Breast epithelium (tissue), 4 donors: ENCODE measurements at places on chromosomes 11 and 22.
A peak's percentile ranks its signal among the peaks of the same experiment; 100 is the strongest.

DNA sequence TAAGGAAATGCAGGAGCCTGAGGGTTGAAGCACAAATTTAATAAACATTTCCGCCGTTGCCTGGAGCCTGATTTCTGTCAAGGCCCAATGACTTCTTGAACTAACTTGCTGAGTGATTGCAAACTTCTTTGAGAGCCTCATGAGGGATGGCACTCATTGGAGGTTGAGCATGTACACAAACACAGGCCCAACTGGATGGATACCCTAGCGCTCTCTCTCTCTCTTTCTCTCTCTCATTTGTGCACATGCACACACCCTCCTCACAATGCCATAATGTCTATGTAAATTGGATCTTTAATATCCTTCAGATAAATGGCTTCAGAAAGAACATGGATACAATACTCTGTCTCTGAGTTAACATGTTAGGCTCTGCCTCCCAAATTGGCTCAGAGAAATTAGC is 597.7 kb upstream of the CADM1 start:
- H3K4me1 ChIP-seq: no peaks in the 10 kb centered on the region
- H3K4me3 ChIP-seq: no peak overlapping the region
- peaks cover under 1% of the 10 kb centered on the region for H3K27me3 ChIP-seq
- no peak for DNase-seq
- no peak overlapping the region for H3K27ac ChIP-seq

DNA sequence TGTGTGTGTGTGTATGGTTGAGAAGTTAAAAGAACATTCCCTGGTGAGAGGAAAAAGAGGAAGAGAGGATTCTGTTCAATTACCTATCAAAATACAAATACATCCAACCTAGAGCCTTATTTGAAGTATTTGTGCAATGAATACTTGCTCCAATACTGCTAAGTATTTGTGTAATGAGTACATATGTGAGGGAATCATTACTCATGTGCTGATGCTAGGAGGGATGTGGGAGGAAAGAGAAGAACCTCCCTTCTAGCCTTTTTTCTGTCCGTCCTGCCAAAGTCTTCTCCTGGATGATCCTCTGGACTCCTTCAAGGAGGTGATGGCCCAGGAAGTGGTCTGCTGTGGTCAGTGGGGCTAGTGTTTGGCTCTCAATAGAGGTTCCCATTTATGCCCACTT is 36.0 kb upstream of the ACCSL start:
- no peak overlapping the region for H3K4me3 ChIP-seq
- H3K36me3 ChIP-seq: no peaks in the 10 kb centered on the region
- no peaks in the 10 kb centered on the region for H3K27me3 ChIP-seq
- H3K4me1 ChIP-seq: no peaks in the 10 kb centered on the region

GRCh38 chr11:26297189-26297975 is 34.5 kb upstream of the ANO3 start:
- no peak overlapping the region for H3K27ac ChIP-seq
- no peak for DNase-seq
- no peaks in the 10 kb centered on the region for H3K4me1 ChIP-seq
- H3K36me3 ChIP-seq: no peaks in the 10 kb centered on the region

DNA sequence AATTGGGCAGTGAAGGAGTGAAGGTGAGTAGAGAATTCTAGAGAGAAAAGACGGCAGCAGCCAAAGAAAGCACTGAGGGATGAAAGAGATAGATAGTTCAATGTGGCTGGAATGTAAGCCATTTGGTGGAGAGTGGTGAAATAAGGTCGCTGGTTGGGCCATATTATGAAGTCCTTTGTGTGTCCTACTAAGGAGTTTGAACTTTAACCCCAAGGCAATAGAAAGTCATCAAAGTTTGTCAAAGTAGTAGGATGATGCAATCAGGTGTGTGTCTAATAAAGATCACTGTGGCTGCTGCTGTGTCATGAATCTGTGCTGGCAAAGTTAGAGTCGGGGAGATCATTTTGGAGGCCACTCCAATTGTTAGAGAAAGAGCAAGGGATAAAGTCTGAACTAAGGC is 18.7 kb downstream of the RNF121 start:
- DNase-seq: no peak
- no peak overlapping the region for H3K4me3 ChIP-seq
- H3K27me3 ChIP-seq: no peaks in the 10 kb centered on the region
- H3K27ac ChIP-seq: no peak overlapping the region

DNA sequence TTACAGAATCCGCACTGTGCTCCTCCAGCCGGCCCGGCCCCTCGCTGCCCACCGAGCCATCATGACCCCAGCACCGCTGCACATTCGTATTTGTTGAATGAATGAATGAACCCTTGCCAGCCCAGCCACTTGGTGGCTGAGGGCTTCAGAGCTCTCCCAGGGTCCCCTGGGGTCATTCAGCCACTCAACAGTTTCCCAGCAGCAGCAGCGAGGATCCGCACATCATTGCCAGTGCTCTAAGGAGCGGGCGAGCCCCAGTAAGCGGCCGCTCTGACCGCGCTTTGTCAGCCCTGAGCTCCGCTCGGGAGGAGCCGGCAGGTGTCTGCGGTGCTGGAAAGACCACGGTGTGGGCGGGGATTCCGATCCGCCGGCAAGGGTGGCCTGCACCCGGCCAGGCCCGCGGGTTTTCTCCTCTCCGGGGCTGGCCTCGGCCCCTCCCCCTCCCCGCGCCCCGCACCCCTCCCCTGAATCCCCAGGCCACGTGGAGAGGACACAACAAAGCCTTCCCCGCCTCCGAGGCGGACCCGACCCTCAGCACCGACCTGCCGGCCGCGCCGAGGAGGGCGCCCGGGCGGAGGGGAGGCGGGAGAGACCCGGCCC is 563 bp downstream of the BID start:
- peaks cover 9% of the 10 kb centered on the region for H3K4me1 ChIP-seq
- H3K36me3 ChIP-seq: no peaks in the 10 kb centered on the region
- peak overlapping the region; percentile 93 for H3K4me3 ChIP-seq
- no peak for DNase-seq

DNA sequence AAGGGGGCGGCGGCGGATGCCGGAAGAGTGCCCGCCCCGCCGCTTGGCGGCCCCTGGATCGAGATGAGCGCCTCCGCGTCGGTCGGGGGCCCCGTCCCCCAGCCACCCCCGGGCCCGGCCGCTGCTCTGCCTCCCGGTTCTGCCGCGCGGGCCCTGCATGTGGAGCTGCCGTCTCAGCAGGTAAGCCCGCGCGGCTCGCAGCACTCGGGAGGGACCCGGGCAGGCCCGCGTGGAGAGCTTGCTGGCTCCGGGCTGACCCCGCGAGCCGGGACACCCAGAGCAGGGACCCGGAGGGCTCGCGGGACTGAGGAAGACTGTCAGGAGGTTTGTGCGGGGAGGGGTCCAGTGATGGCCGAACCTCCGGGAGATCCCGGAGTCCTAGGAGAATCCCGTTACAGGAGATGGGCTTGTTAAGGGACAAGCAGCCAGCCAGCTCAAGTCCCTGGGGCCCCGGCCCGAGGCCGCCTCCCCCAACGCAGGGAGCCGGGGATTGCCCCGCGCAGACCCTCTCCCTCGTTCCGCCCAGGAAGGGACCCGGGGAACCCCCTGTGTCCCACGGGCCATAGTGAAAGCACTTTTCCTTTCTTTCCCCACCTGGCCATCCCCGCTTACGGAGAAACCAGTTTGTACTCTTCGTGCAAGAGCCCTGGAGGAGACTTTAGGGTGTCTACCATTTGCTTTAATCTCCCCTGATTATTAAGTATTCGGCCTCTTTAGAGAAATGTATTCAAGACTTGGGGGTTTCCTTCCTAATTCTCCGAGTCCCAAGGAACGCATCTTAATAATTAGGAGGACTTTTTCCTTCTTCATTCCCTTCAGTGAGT is 547 bp downstream of the UVRAG start:
- peak overlapping the region; percentile 95 for H3K27ac ChIP-seq
- peak overlapping the region; percentile 83 for H3K4me3 ChIP-seq
- no peaks in the 10 kb centered on the region for H3K36me3 ChIP-seq
- DNase-seq: peak; percentile 63

DNA sequence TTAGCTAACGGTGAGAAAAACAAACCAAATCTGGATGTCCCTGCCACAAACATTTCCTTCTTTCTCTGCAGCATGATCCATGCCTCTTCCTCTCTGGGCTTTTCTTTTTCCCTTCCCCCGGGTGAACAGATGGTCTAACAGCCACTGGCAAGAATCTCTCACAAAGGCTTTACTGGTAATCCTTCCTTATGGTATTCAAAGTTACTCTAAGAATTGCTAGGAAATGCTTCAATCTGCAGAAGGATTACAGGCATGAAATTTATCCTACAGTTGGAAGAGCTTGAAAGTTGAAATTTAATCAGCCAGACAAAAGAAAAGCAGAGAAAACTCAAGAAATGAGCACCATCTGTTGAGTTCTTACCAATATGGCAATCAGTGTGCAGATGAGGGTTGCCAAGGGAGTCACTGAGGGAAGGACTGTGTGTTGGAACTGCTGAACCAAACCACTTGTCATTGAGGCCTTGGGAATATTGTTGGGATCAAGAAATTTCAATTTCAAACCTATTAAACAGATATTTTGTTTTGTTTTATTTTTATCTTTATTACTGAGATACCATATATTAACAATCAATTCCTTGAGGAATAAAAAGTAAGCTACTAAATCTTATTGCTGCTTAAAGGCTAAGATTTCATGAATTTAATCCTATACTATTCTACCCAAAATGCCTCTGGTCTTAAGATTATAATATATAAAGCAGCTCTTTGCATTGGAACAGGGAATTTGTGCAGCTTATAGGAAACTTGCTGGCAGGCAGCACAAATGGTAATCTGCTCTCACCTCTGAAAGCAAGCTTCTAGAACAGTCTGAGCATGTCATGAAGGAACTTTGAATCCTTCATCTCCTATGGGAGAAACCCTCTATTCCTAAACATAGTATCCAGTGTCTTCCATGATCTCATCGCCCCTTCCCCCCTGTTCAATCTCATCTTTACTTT is 29.7 kb upstream of the NDUFC2 start:
- no peaks in the 10 kb centered on the region for H3K27me3 ChIP-seq
- DNase-seq: no peak

GRCh38 chr22:32005453-32005852 is 37.6 kb upstream of the SLC5A1 start:
- H3K4me1 ChIP-seq: no peaks in the 10 kb centered on the region
- no peak overlapping the region for H3K4me3 ChIP-seq
- no peaks in the 10 kb centered on the region for H3K36me3 ChIP-seq

DNA sequence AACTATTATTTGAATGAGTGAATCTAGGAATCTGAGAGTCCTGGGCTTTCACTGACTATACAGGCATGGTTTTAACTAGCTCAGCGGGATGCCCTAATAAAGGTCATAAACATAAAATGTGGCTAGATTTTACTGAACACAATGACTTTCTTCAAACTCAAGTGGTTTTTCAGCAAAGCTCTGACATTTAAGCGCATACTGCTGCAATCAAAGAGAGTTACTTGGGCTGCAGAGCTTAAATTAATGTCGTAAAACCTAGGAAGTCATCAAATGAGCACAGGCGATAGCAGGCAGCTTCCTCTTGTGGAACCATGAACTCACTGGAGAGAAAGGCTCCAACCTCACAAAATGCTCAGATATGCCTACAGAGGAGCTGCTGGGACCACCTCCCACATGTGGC is 6.7 kb downstream of the CSNK2A3 start:
- H3K4me3 ChIP-seq: no peak overlapping the region
- H3K27me3 ChIP-seq: no peaks in the 10 kb centered on the region
- H3K4me1 ChIP-seq: no peaks in the 10 kb centered on the region

GRCh38 chr22:46058591-46059519 is 81.9 kb upstream of the WNT7B start:
- peak overlapping the region; percentile 100 for H3K27ac ChIP-seq
- H3K4me1 ChIP-seq: peaks cover 10% of the 10 kb centered on the region
- DNase-seq: peak; percentile 24
- H3K4me3 ChIP-seq: peak overlapping the region; percentile 92

DNA sequence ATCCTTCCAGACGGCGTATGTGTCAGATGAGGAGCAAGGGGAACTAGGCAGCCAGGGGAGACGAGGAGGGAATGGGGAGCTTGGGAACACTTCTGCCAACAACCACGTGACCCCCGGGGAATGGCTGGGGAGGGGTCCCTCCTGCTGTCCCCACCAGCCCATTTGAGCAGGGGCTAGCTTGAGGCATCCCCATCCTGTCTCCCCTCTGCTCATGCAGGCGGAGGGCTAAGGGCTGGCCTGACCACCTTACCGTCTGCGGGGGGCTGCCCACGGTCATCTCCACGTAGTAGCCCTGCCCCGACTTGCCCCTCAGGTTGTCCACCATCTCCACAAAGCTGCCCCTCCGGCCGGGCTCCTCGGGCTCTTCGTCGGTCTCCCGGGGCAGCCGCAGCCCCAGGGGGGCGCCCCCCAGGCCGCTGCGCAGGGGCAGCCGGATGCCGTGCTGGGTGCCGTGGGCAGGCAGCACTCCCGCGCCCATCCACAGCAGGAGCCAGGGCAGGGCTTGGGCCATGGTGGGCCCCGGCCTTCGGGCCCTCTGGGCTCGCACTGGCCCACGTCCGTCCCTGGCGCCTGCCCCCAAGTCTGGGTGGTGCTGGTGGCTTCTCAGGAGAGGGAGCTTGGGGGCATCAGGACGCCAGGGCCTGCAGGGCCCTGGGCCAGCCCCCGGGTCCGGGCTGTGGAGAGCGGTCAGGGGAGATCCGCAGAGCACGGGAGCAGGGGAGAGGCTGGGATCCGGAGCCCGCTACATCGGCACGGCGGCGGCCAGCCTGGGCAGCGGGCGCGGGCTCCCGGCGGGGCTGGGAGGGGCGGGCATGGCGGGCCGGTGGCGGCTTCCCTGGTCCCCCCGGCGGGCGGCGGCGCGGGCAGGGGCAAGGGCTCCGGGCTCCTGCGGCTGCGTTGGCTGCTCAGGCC is 515 bp downstream of the BACE1 start:
- peaks cover 11% of the 10 kb centered on the region for H3K4me1 ChIP-seq
- peak overlapping the region; percentile 53 for H3K27ac ChIP-seq
- peak overlapping the region; percentile 97 for H3K4me3 ChIP-seq
- no peaks in the 10 kb centered on the region for H3K27me3 ChIP-seq
